ENCODE measurements at places on chromosomes 3 and 15. TPM values are rescaled to one million over a fixed set of nuclear protein-coding genes. Genes with fewer than 3 reads are reported as not detected.

DNA sequence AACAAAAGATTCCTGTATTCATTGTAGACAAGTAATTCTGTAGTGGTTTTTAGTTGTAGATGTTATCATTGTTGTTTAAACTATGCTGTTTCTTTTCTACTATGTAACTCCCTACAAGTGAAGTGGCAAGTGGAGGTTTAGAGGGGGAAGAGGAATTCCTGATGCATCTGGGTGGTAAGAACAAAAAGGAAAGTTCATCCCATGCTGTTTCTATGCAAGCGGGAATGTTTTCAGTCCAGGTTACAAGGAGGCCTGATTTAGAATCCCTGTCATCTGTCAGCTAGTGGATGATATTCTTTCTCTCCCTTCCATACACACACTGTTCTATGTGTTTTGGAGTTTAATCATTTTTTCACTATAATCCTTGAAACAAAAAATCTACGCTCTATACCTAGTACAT is 67.4 kb downstream of the IMPG2 start:
- H3K27me3 ChIP-seq: no peaks in the 10 kb centered on the region
- no peak overlapping the region for H3K27ac ChIP-seq
- DNase-seq: no peak
- H3K4me3 ChIP-seq: no peak overlapping the region

Gene P2RY1
- total RNA-seq: not detected

DNA sequence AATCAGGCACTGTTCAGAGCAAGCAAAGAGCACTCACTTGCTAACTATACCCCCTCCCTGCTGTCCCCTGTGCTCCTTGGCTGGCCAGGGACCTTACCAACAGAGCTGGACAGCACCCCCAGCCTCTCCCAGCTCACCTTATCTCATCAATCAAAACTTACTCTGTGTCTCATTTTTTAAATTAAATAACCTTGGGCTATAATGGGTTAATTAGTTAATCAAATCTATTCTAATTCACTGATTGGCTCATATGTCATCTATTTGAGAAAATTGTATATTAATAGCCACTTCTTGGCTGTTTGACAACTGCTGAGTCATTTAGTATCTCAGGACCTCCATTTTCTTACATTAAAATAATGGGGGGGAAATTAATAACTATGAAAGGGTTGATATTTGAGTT is 22.9 kb downstream of the IL5RA start:
- no peaks in the 10 kb centered on the region for H3K4me1 ChIP-seq
- no peaks in the 10 kb centered on the region for H3K27me3 ChIP-seq
- no peak overlapping the region for H3K27ac ChIP-seq
- H3K36me3 ChIP-seq: no peaks in the 10 kb centered on the region
- H3K4me3 ChIP-seq: no peak overlapping the region
- no peak for DNase-seq

- H3K27me3 ChIP-seq: no peaks in the 10 kb centered on the region
- H3K4me1 ChIP-seq: no peaks in the 10 kb centered on the region
- no peak for DNase-seq
Observed at GRCh38 chr3:133127381-133127780, 89.2 kb downstream of the TMEM108 start.

- H3K4me3 ChIP-seq: no peak overlapping the region
- H3K27me3 ChIP-seq: no peaks in the 10 kb centered on the region
- H3K36me3 ChIP-seq: peaks cover 5% of the 10 kb centered on the region
- DNase-seq: peak; percentile 34
- peaks cover 68% of the 10 kb centered on the region for H3K4me1 ChIP-seq
Observed at GRCh38 chr3:188272481-188273372, 118.8 kb downstream of the LPP start.

GRCh38 chr3:47601281-47601680 is 22.6 kb upstream of the CSPG5 start:
- no peak overlapping the region for H3K4me3 ChIP-seq
- H3K27ac ChIP-seq: no peak overlapping the region
- peaks cover 62% of the 10 kb centered on the region for H3K36me3 ChIP-seq

DNA sequence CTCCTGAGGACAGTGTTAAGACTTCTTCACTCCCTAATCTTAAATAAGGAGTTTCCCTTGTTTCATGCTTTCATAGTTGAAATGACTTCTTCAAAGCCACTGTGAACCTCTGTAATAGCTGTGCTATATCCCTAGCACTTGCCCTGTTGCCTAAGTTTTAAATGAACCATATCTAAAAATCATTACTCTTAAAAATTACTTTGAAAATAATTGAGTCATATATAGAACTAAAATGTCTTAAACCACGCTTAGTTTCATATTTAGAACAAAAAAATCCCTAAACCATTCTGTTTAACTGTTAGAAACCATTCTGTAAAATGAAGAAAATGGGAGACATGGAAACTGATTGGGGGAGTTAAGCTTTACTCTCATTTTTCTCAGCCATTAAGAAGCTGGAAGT is 29.8 kb downstream of the DNAJC19 start:
- no peaks in the 10 kb centered on the region for H3K27me3 ChIP-seq
- no peak for DNase-seq
- peaks cover 13% of the 10 kb centered on the region for H3K4me1 ChIP-seq
- no peak overlapping the region for H3K27ac ChIP-seq

GRCh38 chr3:123833398-123833785 is 50.7 kb downstream of the MYLK start:
- H3K4me1 ChIP-seq: no peaks in the 10 kb centered on the region
- no peaks in the 10 kb centered on the region for H3K36me3 ChIP-seq
- H3K27ac ChIP-seq: no peak overlapping the region
- H3K27me3 ChIP-seq: no peaks in the 10 kb centered on the region
- no peak overlapping the region for H3K4me3 ChIP-seq

DNA sequence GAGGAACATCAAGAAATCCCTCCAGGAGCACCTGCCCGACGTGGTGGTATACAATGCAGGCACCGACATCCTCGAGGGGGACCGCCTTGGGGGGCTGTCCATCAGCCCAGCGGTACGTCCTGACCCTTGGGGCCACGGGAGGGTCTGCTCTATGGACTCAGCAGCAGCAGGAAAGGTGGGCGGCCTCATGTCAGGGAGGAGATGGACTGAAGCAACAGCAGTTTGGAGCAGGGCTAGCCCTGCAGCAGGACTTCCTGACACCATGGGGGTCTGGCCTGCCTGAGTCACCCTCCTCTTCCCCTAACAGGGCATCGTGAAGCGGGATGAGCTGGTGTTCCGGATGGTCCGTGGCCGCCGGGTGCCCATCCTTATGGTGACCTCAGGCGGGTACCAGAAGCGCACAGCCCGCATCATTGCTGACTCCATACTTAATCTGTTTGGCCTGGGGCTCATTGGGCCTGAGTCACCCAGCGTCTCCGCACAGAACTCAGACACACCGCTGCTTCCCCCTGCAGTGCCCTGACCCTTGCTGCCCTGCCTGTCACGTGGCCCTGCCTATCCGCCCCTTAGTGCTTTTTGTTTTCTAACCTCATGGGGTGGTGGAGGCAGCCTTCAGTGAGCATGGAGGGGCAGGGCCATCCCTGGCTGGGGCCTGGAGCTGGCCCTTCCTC is 24.2 kb downstream of the HDAC11 start:
- no peak overlapping the region for H3K27ac ChIP-seq
- H3K27me3 ChIP-seq: no peaks in the 10 kb centered on the region
- no peak for DNase-seq
- no peak overlapping the region for H3K4me3 ChIP-seq

Gene WNT5A
- total RNA-seq: not detected

- H3K27me3 ChIP-seq: peaks cover 1% of the 10 kb centered on the region
- no peak for DNase-seq
- H3K36me3 ChIP-seq: no peaks in the 10 kb centered on the region
Observed at GRCh38 chr3:54772051-54772450, 155.8 kb downstream of the LRTM1 start.

- no peaks in the 10 kb centered on the region for H3K36me3 ChIP-seq
- no peak overlapping the region for H3K4me3 ChIP-seq
- DNase-seq: no peak
- no peaks in the 10 kb centered on the region for H3K27me3 ChIP-seq
- no peak overlapping the region for H3K27ac ChIP-seq
- peaks cover 17% of the 10 kb centered on the region for H3K4me1 ChIP-seq
Observed at GRCh38 chr3:88180398-88180999, 30.7 kb downstream of the C3orf38 start.

DNA sequence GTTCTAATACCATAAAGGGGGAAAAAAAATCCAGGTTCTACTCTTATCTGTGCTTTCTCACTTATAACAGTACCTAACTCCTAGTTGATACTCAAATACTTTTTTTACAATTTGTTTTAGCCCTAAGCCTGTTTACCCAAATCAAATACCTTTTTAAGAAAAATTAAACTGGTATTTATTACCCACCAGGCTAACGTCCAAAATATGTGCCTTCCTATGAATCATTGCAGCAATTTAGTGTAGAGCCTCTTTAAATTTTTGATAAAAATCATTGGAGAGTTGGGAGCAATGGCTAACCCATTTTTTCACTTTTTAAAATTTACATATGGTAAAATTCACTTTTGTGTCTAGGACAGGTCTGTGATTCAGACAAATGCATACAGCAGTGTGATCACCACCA is 27.9 kb downstream of the FILIP1L start:
- H3K27me3 ChIP-seq: no peaks in the 10 kb centered on the region
- H3K4me1 ChIP-seq: peaks cover 60% of the 10 kb centered on the region
- no peak overlapping the region for H3K4me3 ChIP-seq
- DNase-seq: no peak

DNA sequence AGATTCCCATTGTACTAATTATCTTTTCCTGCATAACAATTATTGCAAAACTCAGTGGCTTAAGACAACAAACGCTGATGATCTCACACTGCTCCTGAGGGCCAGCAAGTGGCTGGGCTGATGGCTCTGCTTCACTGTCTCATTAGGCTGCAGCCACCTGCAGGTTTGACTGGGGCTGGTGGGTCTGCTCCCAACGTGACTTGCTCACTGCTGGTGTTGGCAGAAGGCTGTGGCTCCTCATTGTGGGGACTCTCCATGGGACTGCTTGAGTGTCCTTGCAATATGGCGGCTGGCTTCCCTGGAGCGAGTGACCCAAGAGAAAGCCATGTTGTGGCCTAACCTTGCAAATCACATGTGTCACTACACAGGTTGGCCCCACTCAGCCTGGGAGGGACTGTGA is 71.1 kb downstream of the PLXNA1 start:
- H3K4me3 ChIP-seq: no peak overlapping the region
- H3K27me3 ChIP-seq: peaks cover 6% of the 10 kb centered on the region
- no peak for DNase-seq
- H3K4me1 ChIP-seq: no peaks in the 10 kb centered on the region
- no peak overlapping the region for H3K27ac ChIP-seq
- no peaks in the 10 kb centered on the region for H3K36me3 ChIP-seq

Gene ACVR2B
- total RNA-seq: 10.0 TPM

Gene STAC
- total RNA-seq: not detected

- peaks cover 3% of the 10 kb centered on the region for H3K4me1 ChIP-seq
- no peaks in the 10 kb centered on the region for H3K27me3 ChIP-seq
- no peak overlapping the region for H3K4me3 ChIP-seq
- DNase-seq: no peak
- no peaks in the 10 kb centered on the region for H3K36me3 ChIP-seq
- H3K27ac ChIP-seq: no peak overlapping the region
Observed at GRCh38 chr3:10757821-10758130, 58.3 kb upstream of the SLC6A11 start.

DNA sequence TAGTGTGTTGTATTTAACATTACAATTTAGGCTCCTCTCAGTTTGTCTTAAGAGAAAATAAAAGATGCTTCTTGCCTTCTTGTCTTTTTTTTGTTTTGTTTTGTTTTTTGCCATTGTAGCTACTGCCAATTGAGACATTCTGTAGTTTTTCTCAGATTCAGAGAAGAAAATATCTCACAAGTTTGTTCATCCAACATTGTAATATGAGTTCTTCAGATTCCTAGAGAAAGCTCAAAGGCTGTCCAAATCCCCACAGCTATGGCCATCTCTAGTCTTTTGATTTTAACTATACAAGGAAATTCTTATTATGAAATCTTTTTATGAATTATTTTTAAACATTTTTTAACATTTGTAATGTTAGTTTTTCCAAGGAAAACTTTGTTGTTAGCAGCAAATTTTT is 264.7 kb downstream of the RBMS3 start:
- no peaks in the 10 kb centered on the region for H3K27me3 ChIP-seq
- H3K27ac ChIP-seq: no peak overlapping the region
- DNase-seq: no peak
- H3K4me3 ChIP-seq: no peak overlapping the region
- no peaks in the 10 kb centered on the region for H3K4me1 ChIP-seq

DNA sequence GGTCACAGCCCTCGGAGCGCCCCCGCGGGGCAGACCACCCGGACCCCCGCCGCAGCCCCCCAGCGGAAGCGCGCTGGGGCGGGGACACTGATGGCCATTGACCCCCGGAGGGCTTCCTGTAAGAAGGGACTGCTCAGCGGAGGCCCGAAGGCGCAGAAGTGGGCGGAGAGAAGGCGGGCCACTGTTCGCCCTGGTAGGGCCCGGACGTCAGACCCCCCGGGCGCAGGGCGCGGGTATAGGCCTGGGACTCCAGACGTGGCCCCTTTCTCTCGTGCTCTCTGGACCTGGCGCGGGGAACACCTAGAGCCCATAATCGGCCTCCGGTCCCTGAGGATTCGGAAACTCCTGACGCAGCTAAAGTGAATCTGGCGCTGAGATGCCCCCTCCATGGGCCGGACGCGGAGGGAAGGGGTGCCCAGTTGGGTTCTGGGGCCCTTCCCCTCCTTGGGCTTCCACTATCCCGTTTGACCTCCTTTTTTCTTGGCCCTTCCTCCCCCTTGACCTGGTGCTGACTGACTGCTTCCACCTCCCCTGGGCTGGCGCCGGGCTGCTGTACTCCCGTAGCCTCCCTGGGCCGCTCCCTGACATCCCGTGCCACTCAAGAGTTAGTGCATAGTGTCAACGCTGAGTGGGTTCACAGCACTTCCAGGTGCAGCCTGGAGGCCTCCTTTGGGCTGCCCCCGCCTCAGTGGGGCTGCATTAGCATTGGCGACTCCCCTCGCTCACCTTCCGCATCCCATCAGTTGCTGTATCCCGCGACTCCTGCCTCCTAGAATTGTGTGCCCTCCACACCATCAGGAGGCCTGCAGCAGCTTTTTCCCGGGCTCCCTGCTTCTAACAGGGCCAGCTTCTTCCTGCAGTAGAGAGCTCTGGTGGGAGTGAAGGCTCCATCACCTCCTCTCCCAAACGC is 694 bp downstream of the ABTB1 start:
- H3K36me3 ChIP-seq: no peaks in the 10 kb centered on the region
- H3K4me3 ChIP-seq: peak overlapping the region; percentile 69
- no peaks in the 10 kb centered on the region for H3K27me3 ChIP-seq
- H3K27ac ChIP-seq: no peak overlapping the region

Gene CADPS
- total RNA-seq: not detected

DNA sequence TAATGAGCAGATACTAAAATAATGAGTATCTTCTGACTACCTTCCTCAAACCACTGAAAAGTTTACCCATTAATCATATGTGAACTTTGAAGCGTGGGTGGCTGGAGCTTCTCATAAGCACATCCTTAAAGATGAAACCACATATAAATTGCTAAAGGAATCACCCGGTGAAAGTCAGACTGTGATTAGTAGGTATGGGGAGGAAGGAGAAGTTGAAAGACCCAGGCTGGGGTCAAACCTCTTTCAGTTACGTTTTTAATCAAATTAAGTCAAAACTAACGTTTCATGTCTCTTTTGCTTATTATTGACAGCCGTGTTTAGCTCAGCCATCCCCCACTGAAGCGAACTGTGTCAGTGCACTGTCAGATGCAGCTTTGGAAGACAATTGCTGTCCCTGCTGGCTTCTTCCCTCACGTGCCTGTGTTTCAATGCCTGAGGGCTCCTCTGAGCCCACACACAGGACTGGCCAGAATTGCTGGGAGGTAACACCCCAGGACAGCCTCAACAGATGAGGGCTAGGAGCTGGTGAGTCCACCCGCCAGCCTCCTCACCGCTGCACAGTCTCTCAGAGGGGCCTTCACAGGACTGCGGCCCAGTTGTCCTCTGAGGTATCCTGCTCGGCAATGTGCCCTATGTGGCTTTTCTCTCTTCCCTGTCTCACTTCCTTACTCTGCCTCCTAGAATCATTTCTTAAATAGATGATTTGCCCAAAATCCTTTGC is 29.3 kb upstream of the SH3BP5 start:
- no peak for DNase-seq
- H3K4me1 ChIP-seq: peaks cover 21% of the 10 kb centered on the region
- no peaks in the 10 kb centered on the region for H3K27me3 ChIP-seq
- no peak overlapping the region for H3K27ac ChIP-seq
- H3K4me3 ChIP-seq: no peak overlapping the region
